ENCODE measurements at places on chromosomes 5 and 9. TPM values are rescaled to one million over a fixed set of nuclear protein-coding genes. Genes with fewer than 3 reads are reported as not detected.

The DOCK2 gene
- 6.5 TPM for total RNA-seq

The ALDH1A1 gene
- total RNA-seq = 7.0 TPM

The PARP8 gene
- 13.6 TPM for total RNA-seq

The C5orf52 gene
- total RNA-seq = not detected

The PCDHB3 gene
- 6.5 TPM for total RNA-seq

The TLX3 gene
- 0.23 TPM for total RNA-seq

The COL5A1 gene
- 24.3 TPM for total RNA-seq

GRCh38 chr5:35850967-35851680, 5.6 kb upstream of the IL7R start:
- DNase-seq = no peak

- no peak for DNase-seq
Measured at GRCh38 chr9:136429683-136430491, 9.8 kb downstream of the INPP5E start.

DNA sequence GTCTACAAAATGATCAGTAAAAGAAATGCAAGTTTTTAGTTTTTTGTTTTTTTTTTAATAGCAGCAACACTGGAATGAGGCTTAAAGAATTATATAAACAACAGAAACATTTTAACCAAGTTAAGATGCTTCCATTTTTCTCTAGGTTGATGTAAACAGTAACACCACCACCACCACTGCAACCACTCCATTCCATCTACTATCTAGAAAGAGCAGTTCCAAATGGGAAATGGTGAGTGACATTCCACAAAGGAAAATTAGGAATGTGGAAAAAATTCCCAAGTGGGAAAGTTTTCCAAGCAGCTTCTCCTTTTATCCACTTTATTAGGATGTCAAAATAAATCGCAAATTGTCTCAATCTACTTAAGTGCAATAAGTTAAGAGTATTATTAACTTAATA, 32.6 kb downstream of the SLC38A9 start:
- no peak for DNase-seq

GRCh38 chr5:38379350-38379937, 121.1 kb downstream of the EGFLAM start:
- no peak for DNase-seq

DNA sequence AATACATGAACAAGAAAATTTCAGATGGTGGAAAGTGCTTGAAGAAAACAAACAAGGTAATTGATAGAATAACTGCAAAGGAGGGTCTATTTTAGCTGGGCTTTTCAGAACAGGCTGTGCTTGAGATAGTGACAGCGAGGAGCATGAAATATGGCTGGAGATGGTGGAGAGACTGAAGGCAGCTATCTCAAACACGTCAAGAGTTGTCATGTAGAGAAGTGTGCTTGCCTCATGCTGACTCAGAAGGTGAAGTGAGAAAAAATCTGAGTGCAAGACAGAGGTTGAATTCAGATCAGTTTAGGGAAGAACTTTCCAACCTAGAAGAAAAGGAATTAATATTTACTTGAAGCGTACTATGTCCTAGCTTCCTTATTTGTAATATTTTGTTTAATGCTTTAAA, 115.5 kb upstream of the RANBP3L start:
- DNase-seq = no peak

GRCh38 chr5:75656311-75657003, 45.2 kb downstream of the ANKDD1B start:
- DNase-seq = no peak

DNA sequence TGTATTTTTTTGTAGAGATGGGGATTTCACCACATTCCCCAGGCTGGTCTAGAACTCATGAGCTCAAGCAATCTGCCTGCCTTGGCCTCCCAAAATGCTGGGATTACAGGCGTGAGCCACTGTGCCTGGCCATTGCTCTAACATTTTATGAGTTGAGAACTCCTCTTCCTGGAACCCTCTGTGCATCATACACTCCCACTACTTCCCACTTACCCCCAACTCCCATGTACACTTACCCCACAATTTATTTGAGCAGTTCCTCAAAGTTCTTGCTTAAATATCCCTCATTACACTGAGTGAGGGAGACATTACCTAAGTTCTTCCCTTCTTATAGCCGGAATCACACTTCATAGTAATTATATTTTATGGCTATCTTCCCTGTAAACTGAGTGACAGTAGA, 42.9 kb upstream of the GALNT10 start:
- no peak for DNase-seq

- DNase-seq = no peak
Measured at GRCh38 chr5:165224366-165225045, 1719.1 kb downstream of the MAT2B start.

- DNase-seq = no peak
Measured at GRCh38 chr9:93974151-93974550, 19.0 kb upstream of the BARX1 start.

DNA sequence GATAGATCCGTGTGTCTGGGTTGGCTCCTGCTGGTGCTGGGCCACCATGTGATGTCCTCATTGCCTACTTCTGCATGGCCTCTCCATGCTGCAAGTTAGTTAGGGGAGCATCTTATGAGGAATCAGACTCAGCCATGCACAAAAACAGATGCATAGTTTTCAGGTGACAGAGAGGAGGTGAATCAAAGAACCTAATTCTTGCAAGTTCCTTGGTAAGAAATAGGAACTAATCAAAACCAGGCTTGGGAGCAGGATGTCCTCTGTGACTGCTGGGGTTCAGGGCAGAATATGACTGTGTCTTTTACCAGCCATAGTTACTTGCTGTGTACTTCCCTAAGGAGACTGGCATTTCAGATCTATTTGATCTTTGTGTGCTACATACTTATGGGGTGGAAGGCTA, 61.6 kb downstream of the C9orf152 start:
- no peak for DNase-seq

DNA sequence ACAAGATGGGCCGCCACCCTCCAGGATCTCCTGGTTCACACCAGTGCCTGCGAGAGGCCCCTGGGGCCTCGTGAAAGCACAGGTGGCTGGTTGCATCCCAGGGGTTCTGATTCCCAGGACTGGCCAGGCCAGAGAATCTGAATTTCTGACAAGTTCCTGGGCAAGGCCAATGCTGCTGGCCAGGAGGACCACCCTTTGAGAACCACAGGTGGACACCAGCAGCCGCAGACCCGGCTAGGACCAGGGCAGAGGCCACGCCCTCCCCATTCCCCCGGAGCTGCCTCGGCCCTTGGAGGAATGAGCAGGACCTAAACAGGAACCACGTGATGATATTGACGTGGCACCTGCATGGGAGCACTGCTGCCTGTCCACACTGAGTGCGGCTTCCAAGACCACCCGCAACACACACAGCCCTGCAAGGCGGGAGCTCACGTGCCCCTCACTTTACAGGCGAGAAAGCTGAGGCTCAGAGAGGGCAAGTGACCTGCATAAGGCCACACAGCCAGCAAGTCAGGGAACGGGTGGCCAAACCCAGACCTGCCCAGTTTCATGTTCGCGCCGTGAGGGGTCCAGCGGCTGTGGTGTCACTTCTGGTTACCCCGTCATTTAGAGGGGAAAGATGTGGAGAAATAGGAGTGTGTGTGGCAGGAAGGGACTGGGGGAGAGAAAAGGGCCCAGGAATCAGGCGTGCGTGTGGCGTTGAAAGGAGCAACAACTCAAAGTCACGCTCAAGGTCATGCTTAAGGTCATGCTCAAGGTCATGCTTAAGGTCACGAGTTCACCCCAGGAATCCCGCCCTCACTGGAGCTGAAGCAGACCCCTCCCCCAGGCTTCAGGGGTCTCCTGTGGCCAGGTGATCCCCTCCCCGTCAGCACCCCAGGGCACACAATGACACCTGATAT, 105.9 kb upstream of the IER5L start:
- DNase-seq = no peak

GRCh38 chr5:133489632-133490031, 122.7 kb downstream of the FSTL4 start:
- DNase-seq = no peak

DNA sequence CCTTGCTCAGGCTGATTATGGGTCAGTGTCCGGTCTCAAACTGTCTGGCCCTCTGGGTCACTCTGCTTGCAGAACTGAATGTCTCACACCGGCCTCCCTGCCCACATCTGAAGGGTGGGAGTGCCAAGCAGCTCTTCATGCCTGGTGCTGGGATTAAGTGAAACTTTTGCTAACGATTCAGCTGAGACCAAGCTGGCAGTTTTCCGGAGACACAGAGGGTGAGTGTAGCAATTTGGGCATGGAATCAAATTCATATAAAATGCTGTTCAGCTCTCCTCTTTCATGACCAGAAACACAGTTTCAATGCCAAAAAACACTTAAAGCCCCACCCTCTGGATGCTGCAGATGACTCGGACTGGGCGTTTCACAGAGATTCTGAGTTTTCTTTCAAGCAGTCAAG, 207.5 kb downstream of the NXNL2 start:
- no peak for DNase-seq

GRCh38 chr5:1568201-1568979, 44.6 kb upstream of the LPCAT1 start:
- DNase-seq = no peak

DNA sequence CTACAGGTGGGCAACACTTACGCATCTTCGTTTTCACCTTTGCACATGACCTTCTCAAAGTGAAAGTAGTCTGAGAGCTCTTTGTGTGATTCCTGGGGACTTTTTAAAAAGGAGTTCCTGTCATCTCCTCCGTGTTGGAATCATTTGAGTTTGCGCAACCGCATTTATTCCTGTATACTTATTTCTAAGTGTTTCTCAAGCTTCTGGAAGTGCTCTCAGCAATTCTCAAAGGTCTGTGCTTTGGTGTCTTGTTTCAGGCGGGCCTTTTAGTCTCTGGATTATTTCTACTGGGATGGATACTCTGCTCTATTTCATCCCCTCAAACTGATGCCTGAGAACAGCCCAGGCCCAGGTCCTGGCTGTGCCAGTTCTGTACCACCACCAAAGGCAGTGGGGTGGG, 226.5 kb upstream of the TUT7 start:
- no peak for DNase-seq

- no peak for DNase-seq
Measured at GRCh38 chr5:136054142-136055019, 25.6 kb downstream of the TGFBI start.

DNA sequence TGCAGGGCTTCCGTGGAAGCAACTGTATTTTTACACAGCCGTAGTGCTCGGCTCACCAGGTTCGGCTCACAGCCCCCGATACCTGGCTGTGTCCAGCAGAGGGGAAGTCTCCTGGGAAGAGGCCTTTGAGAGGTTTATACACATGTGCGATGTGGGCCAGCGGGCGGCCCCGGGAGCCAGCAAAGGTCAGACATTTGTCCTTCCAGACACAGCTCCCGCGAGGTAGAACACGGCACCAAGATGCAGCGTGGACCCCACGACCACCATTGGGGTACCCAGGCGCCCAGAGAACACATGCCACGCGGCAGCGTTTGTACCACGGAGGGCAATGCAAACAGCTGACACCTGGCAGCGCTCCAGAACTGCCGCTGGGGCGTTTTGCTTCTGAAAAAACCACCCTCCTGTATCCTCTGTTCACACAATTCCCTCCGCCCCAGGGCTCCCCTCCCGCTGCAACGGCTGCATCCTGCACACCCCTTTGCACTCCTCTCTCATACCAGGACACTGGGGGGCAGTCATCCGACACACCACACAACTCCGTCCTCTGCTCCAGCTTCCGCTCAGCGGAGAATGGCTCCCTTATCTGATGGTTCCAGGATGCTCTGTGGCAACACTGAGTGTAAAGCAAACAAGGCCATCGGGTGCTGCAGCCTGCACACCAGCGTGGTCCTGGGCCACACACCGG, 235.3 kb downstream of the SYK start:
- DNase-seq = peak; percentile 84

DNA sequence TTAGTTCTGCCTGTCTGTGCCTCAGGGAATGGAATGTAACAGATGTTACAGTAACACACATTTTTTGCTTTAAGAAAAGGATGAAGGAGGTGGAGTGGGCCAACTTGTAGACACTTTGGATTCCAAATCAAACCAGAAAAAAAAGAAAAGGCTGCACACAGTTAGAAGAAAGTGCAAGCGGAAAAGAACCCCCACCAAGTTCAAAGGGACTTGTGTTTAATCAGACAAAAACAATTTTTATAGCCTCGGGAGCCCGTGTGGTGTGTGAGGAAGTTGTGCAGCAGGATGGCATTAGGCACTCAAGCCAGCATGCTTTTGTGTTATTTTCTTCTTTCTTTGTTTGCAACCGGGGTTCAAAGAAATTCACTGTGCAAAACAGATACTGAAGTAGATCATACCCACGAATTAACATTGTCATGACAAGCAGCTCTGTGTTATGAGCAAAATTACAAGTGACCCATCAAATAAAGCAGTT, 189.5 kb downstream of the SEMA5A start:
- no peak for DNase-seq

GRCh38 chr9:34262971-34263370, 66.1 kb downstream of the KIF24 start:
- no peak for DNase-seq

All from endothelial cell (in vitro differentiated cells).